ENCODE measurements at places on chromosomes 2 and 18.

- no peak for DNase-seq
These were observed 27.9 kb downstream of the PUM2 start for GRCh38 chr2:20322527-20323300.

DNA sequence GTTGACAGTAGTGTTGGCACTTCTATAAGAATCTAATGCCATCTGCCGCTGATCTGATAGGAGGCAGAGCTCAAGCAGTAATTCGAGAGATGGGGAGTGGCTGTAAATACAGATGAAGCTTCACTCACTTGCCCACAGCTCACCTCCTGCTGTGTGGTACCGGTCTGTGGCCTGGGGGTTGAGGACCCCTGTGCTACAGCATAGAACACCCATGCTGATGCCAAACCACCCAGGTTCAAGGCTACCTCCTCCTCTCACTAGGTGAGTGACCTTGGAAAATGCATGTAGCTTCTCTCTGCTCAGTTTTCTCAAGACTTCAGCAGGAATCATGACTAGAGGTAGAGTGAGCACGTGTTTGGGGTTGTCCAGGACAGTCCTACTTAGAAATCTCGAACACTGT lies 263.4 kb downstream of the SH3BP4 start:
- no peak for DNase-seq

DNA sequence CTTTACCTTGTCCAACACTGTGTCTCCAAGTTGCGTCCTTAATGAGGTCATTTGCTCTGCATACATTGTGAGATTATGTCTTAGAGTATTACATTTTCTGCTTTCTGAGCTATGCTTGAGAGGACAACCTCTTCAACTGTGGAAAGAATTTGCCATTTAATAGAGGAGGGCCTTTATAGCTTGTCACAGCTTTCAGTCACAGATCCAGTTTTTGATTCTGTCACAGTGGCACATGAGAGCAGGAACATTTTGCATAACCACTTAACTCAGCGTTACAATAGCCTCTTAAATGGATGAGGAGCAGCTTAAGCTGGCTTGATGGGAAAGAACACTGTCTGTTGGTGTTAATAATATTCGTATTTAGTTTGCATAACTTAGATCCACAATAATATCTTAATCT lies 63.0 kb downstream of the RHBDD1 start:
- no peak for DNase-seq

GRCh38 chr2:196840171-196840570 lies 31.0 kb upstream of the C2orf66 start:
- DNase-seq: no peak

DNA sequence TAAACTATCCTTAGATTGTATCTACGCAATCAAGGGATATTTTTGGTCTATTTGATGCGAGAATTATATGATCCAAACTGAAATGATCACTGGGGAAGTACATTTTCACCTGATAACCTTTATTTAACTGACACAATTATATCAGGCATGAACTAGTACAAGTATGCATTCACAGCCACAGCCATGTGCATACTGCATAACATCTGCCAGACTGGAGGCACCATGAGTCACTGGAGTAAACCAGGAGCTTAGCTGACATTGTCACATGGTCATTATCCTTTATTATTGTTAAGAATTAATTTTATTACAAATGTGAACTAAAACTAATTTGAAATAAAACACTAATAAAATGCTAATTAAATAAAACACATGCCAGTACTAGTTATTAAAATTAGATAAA lies 1127.1 kb downstream of the DPP10 start:
- DNase-seq: no peak

- DNase-seq: no peak
These were observed 73.6 kb downstream of the LPIN2 start for GRCh38 chr18:2939317-2939716.

GRCh38 chr2:234195516-234195915 lies 145.0 kb downstream of the SPP2 start:
- no peak for DNase-seq

DNA sequence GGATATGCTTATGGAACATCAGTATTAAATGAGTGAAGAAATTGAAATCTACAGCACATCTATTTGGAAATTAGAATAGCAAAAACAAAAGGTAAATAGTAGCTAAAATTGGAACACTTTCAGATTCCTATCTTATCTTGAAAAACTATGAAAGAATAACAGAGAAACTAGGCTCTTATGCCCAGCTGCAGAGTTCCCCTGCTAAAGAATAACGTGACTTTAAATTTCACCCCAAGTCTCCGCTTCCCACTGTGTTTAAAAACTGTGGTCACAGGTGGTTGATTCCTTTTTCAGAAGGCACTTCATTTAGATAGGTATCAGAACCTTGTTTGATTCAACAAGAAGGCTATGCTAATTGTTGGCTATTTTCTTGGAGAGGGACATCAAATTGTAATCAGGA lies 30.1 kb downstream of the ARHGAP28 start:
- DNase-seq: no peak

- no peak for DNase-seq
These were observed at the start of gene TNFRSF11A for GRCh38 chr18:62324917-62325805. TNFRSF11A (plus strand) TSS chr18:62325310; CDS start chr18:62325353, 43 bp downstream.

- DNase-seq: no peak
These were observed 108.4 kb upstream of the YPEL5 start for GRCh38 chr2:30038419-30038818.

GRCh38 chr18:22309191-22309590 lies 108.5 kb downstream of the CTAGE1 start:
- no peak for DNase-seq

DNA sequence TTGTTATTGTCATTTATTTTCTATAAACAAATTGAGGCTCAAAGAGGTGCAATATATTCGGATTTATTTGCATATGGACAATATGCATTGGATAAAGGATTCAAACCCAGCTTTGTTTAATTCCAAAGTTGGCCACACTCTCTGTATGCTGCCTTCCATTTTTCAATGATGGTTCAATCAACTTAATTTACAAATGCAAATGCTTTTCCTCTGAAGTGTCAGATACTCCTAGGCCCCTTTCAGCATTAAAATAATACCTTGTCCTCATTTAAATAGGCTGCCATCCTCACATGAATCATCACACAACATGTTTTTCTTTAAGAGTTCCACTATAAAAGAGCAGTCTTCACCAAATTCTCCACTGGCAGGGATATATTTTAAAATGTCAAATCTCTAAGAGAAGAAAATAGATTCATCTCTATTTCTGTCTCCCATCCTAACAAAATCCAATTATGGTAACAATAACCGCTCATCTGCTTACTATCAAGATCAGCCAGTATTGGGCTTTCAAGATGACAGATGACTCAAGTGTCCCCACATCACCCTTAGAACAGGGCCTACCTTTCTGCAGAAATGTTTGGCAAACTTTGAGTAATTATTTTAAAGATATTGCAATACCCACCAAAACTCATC lies 114.8 kb downstream of the SCG2 start:
- no peak for DNase-seq

DNA sequence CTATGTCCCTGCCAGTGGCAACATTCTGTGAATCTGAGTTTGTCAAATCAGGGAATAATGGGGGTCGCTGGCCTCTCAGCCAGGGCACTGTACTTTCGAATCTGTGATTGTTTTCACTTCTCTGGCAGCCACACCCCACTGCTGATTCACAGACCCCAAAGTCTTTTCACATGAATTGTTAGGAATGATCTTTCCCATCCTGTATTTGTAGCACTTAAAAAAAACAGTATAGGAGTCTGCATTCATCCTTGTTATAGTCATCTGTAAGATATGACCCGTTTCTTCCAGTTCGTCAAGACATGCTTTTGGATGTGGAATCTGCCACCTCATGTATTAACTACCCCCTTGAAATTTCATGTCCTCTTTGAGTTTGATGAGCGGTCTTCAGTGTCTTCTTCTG lies 928 bp downstream of the NAGK start:
- DNase-seq: no peak

GRCh38 chr2:83191316-83191715 lies 1267.8 kb downstream of the SUCLG1 start:
- no peak for DNase-seq

- DNase-seq: no peak
These were observed 4.4 kb downstream of the SMAD7 start for GRCh38 chr18:48946329-48946835.

DNA sequence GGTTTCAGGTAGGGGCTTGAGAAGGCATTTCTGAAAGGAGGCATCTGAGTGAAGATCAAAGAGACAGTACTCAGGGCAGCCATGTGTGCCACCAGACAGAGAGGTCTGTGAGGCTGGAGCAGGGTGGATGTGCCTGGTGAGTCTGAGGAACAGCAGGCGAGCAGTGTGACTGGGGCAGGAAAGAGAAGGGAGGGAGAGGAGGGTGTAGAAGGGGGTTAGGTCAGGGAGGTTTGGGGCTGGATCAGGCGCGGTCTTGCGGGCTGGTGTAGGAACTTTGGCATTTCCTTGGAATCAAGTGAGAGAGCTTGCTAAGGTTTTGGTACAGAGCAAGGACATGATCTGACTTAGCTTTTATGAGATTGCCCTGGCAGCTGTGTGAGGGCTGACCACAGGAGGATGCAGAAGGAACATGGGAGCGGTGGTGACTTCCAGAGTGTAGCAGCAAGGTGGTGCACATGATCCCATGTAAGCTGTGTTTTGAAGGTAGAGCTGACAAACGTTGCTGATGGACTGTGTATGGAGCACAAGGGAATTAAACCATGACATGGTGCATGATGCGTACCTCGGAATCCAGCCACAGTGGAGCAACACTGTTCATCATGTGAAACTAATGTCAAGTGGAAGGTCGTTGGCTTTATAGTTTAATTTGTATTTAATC lies 13.9 kb downstream of the RAB31 start:
- DNase-seq: no peak

GRCh38 chr2:134681201-134681600 lies 37.6 kb downstream of the TMEM163 start:
- no peak for DNase-seq

DNA sequence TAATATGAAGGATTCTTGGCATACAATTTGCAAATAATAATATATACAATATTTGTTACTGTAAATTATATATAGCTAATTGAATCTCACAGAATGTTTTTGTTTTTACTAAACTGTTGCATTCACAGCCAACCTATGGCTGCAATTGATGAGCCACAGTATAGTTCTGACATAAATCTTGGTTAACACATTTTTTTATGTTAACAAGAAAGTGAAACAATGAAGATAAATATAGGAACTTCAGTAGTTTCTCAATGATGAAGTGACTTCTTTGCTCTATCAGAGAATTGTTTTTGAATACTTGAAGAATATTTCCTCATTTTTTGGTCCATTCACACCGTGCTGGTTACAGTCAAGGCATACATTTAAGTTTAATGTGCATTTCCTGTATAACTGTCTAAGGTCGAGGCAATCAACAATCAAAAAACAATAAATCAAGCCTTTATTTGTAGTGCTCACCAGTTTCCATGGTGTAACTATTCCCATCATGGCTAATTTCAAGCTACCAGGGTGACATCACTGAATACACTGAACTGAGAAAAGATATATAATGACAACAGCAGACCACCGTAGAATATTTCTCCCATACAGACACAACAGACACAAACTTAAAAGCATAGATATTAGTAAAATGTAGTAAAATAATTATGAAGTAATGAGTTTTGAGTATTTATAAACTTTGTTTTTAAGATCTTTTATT lies 12.9 kb upstream of the ETAA1 start:
- no peak for DNase-seq

DNA sequence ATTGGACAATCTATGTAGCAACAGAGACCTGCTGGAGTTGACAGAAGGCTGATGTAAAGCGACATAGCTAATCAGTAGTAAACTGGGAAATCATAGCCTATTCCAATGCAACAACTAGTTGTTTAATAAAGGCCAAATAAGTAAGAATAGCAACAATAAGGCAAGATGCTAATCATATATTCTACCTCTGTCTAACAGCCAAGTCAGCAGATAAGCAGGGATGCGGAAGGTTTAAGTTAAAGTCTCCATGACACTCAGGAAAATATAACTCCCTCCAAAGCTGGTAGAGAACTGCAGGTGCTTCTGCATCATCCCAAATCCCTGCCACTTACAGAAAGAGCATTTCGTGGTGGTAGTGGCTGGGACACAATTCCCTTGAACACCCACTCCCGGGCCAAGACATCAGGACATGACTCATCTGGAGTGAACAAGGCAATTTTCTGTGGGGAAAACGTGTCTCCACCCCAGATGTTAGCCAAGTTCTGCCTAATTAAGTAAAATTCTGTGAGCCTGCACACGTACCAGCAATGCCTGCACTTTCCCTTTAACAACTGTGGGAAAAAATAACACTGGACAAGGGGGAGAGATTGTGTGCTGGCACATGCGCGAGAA lies 413.6 kb upstream of the ID2 start:
- no peak for DNase-seq

- no peak for DNase-seq
These were observed 38.9 kb downstream of the THAP4 start for GRCh38 chr2:241598061-241598460.

DNA sequence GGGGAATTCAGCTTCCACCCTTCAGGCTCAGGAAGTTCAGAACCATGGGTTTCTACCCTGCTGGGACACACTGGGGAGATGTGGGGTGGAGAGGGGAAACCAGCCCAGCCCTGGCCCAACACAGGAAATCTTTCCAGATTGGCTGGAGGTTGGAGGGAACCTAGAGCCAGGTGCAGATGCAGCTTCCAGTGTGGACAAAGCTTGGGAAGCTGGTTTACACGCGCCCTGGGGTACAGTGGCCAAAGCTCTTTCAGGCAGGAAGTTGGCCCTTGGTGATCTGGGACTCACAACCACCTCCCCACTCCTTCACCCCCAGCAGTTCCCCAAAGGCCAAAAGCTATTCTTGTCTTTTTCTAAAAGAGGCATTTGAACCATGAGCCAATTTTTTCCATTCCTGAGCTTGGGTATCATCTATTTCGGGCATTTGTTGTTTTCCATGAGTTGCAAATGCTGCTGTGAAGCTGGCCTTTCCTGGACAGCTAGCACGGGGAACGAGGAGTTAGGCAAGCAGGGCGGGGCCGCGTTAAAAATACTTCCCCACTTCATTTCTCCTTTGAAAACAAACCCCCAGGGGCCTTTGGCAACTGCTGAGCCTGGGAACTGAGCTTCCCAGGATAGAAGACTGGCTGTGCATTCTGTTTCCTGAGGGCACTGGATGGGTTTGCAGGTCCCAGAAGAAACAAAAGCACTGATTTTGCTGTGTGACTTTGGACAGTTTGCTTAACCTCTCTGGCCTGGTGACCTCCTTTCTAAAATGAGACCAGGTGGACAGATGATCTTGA lies 3.1 kb upstream of the ARID5A start:
- no peak for DNase-seq

DNA sequence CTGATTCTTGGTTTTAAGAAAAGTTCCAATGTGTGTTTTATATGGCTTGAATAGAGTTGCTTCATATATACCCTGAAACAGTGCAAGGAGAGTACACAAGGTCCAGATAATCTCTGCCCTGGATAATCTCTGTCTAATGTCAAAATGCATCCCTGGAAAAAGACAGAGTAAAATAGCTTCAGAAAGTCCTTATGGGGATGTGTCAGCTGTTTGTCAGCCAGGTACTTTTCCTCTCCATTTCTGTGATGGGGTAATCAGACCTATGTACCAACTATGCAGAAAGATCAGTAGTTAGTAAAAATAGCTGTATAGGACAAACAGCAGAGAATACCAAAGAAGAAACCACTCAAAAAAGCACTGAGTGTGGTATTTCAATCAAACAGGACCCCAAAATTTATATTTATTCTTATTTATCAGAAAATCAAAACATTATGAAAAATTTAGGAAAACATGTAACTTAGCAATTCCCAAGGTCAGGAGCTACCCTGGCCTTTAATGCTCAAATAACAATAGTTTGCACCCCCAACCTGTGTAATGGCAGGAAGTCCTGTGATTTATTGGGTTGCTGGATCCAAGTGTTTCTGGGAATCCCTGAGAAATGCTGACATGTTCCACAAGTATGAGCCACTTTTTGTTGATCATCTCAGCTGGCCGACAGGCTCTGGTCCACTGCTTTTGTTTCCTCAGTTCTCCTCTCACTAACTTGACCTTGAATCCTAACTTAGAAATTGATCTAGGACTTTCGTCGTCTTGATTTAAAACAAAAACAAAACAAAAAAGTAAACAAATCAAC lies 69.6 kb downstream of the MDH1 start:
- no peak for DNase-seq
